ENCODE measurements at places on chromosomes 12 and 14.
A peak's percentile ranks its signal among the peaks of the same experiment; 100 is the strongest.

DNA sequence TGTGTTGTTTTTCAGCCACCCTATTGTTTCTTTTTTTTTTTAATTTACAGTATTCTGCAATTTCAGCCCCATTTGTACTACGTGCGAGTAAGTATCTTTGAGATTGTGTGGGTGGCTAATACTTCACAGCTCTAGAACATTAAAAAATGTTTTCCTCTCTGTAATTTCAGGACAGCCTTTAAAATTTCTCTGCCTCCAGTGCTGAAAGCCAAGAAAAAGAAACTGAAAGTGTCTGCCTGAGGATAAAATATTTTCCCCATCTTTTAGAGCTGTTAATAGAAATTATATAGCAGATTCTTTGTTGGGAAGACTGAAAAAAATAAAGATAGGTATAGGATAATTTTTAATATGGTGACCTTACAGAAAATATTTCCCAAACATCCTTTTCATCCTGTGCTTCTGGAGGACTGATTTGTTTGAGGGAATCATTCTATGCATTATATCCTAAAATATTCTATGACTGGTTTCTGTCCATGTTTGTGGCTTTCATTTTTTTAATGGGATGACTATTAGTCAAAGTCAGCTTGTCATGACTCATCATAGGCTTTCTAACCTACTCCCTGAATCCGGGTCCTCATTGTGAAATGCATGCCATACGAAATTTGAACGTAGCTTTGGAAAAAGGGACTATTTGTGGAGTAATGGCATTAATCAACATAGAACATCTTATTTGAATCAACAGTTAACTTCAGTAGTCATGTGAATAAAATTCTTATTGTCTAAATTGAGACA is 10.8 kb upstream of the TCTN2 start:
- no peak for DNase-seq

DNA sequence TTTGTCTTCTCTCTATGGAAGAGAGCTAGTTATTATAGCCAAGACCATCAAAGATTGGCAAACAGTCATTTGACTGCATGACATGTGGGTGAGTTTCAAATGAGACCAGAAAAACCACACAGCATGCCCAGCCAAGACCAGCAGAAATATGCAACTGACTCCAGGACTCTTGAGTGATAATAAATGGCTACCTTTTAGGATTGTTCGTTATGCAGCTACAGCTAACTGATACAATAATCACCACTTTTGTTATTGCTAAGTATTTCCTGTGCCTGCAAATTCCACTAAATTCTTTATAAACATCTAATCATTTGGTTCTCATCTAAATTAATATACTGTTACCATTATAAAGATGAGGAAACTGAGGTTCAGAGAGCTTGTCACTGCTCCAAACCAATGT is 528.4 kb upstream of the TBX3 start:
- DNase-seq: no peak

DNA sequence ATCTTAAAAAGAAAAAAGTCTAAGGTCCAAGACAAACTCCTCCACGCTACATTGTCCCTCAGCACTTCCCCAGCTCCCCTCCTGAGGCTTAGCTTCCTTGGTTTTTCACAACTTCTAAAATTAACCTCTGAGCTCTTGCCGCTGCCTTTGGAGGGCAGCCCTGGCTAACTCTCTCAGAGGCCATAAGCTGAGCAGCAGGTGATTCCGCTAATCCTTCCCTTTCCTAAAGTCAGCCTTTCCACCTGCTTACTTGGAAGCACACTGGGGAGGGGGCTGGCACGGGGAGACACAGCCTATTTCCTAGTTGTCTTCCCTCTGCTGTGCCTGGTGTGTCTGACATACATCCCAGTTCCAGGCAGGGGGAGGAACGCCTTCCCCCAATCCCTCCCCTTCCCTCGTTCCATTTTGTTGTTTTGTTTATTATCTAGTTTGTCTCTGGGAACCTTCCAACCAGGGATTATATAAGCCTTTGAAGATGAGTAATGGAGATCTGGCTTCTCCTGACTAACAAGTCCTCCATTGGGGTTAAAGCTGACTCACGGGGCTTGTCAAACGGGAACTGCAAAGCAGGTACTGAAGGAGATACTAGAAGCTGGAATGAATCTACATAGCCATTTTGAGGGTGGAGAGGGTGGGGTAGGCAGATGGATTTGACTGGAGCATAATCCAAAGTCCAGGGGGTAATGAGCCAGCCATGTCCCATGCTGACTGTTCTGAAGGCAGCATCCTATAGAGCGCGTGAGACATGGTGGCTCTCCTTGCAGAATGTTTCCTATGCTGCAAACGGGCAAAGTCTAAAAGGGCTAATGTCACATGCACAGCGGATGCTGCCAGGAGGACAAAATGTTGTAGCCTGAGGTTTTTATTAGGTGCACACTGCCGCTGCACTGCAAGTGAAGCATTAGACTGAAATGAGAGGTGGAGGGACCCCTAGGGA is 230.8 kb downstream of the FOXN3 start:
- no peak for DNase-seq

DNA sequence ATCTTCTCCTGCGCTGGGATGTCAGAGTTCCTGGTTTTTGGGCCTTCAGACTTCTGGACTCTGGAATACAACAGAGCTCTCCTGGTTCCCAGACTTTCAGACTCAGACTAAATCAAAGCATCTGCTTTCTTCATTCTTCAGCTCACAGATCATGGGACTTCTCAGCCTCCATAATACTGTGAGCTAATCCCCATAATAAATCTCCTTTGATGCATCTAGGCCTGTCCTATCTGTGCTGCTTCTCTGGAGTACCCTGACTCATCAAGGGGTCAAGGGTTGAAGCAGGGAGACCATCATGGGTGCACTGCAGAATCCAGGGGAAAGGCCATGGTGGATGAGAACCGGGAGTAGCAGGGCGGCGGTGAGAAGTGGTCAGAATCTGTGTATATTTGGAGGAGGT is 1094.1 kb upstream of the TMEM132C start:
- no peak for DNase-seq

DNA sequence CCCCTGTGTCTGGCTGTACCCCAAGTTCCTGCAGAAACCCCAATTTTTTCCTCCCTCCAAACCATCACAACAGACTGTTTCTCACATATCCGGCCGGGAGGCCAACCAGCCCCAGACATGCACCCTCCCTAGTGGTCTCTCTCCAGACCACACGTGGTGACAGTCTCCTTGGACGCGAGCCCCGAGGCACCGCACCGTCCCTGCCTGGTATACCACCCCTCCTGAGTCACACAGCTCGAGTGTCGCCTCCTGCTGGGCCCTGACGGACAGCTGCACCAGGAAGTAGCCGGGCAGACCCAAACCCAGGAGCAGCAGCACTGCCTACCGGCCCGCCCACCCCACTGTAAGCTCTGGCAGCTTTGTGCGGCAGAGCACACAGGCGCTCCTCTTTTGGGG is 97.4 kb downstream of the RFLNA start:
- DNase-seq: no peak

DNA sequence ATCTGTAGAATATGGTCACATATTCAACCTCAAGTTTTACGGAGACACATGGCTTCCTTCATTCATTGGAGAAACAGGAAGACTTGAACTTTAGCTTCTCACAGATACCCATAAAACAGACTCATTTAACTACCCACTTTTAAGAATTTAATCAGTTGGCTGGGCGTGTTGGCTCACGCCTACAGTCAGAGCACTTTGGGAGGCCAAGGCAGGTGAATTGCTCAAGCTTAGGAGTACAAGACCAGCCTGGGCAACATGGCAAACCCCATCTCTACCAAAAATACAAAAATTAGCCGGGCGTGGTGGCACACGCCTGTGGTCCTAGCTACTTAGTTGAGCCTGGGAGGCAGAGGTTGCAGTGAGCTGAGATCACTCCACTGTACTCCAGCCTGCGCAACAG is 64.7 kb upstream of the STAC3 start:
- no peak for DNase-seq

- DNase-seq: no peak
These were observed 61.1 kb downstream of the RNF34 start for GRCh38 chr12:121461048-121461447.

- no peak for DNase-seq
These were observed 386.8 kb downstream of the BCAT1 start for GRCh38 chr12:24561882-24562770.

DNA sequence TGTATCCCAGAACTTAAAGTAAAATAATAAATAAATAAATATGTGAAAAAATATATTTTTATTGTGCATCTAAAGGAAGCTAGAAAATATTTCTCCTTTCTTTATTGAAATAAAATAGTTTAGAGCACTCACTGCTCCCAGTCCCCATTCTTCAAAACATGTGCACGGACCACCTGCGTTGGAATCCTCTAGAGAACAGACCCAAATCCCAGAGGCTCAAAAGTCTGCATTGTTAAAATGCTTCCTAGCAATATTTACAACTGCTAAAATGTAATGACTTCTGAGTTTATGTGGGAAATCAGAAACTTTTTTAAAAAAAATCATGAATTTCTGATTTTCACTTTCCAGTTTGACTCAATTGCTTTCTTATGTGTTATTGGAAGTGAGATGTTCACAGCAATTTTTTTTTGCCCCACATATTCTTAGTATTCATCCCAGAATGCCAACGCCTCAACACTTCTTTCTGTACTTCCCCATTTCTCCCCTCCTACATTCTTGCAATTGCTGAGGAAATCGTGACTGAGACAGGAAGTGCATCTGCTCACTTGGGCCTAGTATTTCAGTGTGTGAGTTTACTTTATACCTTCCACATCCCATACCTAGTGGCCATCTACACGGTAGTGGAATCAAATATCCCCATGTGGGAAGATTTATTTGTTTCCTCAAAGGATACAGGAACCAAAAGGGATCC is 116.0 kb upstream of the FLRT2 start:
- no peak for DNase-seq

DNA sequence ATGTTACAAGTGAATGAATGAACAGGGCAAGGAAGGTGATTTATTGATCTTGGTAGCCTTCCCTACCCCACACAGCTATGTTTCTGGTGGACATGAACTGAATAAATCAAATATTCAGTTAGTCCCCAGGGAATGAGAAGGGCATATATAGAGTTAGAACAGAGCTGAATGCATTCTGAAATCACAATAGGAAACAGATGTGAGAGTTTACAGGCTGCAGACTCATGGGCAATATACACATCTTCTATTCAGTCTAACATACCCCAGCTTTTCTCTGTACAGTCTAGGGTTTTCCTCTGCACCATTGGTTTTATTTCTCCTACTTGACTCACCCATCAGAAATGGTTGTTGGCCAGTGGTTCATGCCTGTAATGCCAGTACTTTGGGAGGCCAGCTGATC is 7.3 kb upstream of the STX2 start:
- DNase-seq: no peak

DNA sequence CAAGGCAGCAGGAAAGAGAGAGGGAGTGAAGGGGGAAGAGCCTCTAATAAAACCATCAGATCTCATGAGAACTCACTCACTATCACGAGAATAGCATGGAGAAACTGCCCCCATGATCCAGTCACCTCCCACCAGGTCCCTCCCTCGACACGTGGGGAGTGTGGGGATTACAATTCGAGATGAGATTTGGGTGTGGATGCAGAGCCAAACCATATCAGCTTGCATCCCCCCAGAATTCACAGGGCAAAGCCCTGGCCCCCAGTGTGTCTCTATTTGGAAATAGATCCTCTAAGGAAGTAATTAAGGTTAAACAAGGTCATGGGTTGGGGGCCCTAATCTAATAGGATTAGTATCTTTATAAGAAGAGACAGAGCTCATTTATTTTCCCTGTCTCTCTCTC is 56.1 kb upstream of the TCL1A start:
- no peak for DNase-seq

- peak; percentile 25 for DNase-seq
These were observed 732 bp downstream of the SLC25A29 start for GRCh38 chr14:100305324-100306100.

GRCh38 chr12:13727707-13728195 is 253.7 kb downstream of the GRIN2B start:
- no peak for DNase-seq

DNA sequence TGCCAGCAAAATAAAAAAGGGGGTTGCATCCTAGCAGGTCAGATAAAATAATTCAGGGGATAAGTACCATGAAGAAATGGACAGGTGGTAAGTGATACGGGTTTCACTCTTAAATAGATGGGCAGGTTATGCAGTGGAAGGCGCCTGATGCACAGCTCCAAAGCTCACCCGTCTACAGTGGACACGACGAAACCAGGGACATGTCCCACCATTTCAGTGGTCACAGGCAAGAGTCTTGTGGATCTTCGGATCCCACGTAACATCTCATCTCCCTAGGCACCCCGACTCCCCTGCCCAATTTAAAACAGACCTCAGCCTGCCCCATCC is 60.5 kb downstream of the DDX51 start:
- no peak for DNase-seq

GRCh38 chr12:6612247-6612646 is 5.1 kb upstream of the CHD4 start:
- DNase-seq: peak; percentile 49

GRCh38 chr12:89892436-89892835 is 183.8 kb upstream of the ATP2B1 start:
- no peak for DNase-seq

DNA sequence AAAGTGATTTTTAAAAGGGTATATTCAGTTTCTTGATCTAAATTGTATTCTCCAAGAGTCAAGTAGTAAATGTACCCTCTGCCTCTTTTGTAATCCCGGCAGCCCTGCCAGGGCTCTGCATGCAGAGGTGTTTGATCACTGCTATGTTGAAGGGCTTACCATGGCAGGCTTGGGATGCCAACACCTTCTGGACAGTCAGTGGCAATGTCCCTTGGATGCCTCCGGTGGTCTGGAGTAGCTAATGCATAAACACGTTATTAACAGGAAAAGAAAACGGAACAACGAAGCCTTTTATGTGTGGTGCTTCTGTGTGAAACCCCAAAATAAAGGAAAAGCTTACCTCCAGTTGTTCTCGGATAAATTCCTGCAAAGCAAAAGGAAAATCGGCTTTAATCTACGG is 19.9 kb downstream of the EIF2B2 start:
- no peak for DNase-seq

- DNase-seq: no peak
These were observed 4.4 kb upstream of the TMTC2 start for GRCh38 chr12:82682326-82682725.

- DNase-seq: no peak
These were observed 15.0 kb downstream of the RASSF9 start for GRCh38 chr12:85821206-85821605.

- no peak for DNase-seq
These were observed 24.8 kb downstream of the TMCC3 start for GRCh38 chr12:94625531-94625930.

DNA sequence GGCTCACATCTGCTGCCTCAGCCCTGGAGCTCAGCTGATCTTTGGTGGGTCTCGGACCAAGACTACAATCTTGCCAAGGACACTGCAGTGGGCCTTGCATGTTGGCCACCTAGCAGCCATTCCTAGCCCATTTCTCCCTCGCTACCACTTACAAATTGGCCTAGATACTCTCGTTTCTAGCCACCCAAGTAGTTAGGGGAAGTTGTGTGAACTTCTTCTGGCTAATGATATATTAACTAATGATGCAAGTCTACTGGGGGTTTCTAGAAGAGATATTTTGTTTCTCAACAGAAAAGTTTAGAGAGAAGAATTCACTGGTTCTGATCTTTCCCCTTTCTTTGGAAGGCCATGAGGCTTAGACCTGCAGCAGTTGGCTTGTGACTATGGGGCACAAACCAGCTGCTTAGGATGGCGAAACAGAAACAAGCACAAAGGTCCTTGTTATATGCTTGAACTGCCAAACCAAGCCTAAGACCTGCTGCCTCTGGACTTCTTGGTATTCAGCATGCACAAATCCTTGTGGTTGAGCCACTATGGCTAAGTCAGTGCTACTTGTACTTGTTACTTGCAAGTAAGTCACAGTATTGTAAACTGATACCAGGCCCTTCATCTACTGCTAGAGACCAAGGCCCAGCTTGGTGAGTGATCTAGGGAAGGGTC is 30.5 kb upstream of the GPATCH2L start:
- DNase-seq: no peak

Data from activated CD4-positive, alpha-beta memory T cell treated with anti-CD3 and anti-CD28 coated beads, Interleukin-2, amount 10 ng/mL, durations not matched to agents 7 days and 5 days (primary cell).